ENCODE measurements at places on chromosomes 5 and 9.

- DNase-seq, result no peak
These were observed 19.3 kb upstream of the RXRA start for GRCh38 chr9:134306636-134307600.

DNA sequence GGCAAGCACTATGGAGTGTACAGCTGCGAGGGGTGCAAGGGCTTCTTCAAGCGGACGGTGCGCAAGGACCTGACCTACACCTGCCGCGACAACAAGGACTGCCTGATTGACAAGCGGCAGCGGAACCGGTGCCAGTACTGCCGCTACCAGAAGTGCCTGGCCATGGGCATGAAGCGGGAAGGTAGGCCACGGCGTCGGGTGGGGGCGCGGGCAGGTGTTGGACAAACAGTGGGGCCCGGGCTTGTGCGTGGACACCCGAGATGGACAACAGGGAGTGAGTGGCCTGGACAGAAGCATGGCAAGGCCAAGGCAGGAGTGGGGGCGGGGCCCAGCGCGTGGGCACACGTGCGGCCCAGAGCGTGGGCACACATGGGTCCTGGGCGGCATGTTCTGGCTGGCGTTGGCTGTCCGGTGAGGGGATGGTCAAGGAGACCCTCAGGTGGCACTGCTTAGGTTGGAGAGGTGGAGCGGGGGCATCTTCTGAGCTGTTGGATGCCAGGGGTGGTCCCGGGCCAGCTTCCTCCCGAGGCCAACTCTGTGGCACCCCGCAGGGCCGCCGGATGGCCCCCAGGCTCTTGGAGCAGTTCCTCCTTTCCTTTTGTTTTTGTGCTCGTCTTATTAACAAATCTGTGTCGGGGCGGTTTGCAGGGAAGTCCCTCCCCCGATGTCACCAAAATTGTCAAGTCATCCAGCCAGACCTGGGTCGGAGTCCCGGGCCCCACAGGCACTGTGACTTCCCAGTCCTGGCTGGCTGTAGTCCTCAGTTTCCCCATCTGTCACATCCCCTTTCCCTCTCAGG, 82.9 kb downstream of the RXRA start:
- DNase-seq, result no peak

GRCh38 chr5:149427374-149427773, 48.3 kb upstream of the IL17B start:
- DNase-seq, result no peak

DNA sequence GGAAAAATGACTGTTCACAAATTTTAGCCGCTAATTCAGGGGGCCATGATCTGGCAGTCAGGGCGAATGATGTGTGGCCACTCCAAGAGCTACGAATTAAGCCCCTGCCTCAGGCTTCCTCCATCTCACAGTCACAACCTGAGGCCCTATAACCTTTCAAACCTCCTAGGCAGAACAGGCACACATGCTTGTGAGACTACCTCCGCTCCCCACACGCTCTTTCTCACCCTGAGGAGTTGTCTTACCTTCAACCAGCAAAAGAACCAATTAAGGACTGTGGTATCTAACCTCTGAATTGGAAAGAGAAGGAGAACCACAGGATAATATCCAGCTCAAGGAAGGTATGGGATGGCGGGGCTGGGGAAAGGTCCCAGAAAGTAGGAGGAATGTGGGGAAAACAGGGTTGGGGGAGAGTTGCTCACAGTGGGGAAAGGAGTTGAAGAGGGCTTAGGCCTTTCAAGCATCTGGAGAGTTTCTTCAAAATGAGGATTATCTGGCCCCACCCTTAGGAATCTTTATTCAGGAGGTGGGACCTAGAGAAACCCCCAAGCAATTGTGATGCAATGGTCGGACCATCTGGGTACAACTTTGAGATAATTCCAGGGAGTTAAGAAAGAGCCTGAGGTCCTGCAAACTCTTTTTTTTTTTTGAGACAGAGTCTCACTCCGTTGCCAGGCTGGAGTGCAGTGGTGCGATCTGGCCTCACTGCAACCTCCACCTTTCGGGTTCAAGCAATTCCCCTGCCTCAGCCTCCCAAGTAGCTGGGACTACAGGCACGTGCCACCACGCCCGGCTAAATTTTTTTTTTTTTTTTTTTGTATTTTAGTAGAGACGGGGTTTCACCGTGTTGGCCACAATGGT, 5.5 kb downstream of the PCDH1 start:
- no peak for DNase-seq

DNA sequence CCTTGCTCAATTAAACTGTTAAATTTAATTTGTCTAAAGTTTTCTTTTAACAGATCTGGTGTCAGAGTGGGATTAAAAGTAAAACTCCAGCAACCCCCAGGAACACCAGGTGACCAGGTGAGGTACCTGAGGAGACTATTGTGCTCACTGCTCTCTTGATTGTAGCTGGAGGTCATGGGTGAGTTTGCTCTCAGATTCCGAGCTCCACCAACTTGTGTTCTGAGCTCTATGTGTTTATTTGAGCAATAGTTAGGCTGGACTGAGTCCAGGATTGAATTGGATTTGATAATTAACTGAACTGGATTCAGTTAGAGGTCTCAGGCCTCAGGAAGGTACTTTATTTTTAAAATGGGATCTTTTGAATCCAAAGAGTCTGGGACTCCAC, 17.9 kb upstream of the SCGB3A2 start:
- DNase-seq, result no peak

- no peak for DNase-seq
These were observed 219.0 kb upstream of the EDIL3 start for GRCh38 chr5:84603568-84604185.

DNA sequence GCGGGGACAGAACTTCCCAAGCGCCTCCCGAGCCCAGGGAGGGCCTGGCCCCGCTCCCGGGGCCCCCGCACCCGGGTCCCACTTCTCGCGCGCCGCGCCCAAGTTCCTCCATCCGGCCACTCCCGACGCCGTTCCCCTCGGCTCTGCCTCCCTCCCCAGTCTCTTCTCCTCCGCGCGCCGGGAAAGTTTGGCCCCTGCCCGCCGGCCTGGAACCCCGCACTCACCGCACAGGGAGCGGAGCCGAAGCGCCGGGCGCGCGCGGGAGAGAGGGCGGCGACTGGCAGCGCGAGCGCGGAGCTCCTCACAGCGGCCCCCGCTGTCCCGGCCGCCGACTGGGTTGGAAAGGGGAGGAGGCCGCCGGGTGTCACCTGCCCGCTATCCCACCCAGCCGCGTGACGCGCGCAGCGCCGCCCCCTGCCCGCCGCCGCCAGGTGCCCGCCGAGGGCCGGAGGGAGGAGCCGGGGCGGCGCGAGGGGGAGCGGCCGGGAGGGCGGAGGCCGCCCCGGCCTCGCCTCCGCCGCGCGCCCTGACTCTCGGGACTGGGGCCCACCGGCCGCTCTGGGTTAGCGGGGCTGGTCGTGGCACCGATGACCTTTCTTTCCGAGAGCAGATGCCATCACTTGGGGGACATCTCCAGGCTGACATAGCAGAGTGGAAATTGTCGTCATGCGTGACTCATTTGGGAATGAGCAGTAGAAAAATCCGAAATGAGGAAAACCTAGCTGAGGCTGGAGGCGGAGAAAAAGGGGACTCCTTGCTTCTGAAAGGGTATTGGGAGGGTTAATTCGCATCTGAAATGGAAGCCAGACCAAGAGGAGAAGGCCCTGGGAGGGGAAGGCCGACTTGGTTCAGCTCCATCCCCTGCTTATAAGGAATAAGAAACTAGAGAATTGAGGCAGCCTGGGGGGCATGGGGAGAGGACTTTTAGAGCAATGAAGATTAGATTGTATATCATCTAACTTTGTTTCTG, at the start of gene ELOVL7:
ELOVL7 (minus strand) TSS at position 334 of the 970 bp plus-strand sequence. CDS start 56,872 bp downstream, outside the sequence.
- no peak for DNase-seq

DNA sequence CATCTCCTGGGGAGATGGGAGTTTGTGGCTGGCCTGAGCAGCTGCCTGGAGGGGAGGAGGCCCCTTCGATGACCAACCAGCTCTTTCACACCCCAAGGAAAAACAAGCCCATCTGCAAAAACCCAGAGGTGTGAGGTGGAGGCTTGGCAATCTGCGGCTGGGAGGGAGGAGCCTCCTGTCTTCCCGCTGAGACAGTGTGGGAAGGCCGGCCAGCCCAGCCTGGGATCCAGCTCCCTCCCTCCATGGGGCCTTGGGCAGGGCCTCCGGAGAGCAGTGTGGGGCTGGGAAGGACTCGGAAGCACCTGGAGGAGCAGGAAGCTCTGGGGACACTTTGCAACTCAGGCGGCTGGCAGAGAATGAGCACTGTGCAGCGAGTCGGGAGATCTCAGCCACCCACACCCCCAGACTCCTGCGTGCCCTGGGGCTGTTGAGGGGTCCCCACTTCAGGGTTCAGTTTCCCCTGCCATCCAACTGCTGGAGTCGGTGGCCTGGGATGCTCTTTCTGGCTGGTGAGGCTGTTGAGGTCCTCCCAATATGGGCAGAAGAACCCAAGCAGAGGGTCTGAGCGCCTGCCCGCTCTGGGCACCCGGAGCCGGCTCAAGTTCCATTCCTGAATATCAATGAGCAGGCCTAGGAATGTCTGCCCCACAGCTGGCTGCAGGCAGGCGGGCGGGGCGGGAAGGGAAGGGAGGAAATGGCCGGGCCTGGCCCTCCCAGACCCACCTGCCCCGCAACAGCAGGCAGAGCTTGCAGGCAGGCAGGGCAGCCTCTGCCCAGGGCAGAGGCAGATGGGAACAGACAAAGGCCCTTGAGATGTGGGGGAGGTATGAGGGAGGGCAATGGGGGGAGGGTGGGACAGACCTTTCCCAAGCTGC, 101.1 kb downstream of the FGF18 start:
- DNase-seq, result no peak

DNA sequence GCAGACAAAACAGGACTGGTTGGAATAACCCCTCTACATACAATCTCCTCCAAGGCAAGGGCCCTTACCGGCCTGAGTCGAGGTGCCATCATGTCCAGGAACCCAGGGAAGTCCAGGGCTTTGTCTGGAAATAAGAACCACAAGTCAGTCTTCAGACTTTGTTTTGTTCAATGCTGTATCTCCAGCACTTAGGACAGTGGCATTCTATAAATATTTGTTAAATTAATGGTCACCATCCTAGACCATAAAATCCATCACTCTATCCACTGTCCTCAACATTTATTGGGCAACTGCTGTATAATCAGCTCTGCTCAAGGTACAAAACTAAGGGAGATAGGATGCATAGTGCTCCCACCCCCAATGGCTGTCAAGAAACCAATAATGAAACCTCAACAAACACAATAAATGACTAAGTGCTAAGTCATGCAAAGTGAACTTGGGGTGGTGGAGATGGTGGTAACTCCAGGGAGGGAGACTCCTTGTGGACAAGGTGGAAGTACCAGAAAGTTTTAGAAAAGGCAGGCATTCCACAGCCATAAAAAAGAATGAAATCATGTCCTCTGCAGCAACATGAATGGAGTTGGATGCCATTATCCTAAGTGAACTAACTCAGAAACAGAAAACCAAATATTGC, 5.0 kb downstream of the RELL2 start:
- no peak for DNase-seq

DNA sequence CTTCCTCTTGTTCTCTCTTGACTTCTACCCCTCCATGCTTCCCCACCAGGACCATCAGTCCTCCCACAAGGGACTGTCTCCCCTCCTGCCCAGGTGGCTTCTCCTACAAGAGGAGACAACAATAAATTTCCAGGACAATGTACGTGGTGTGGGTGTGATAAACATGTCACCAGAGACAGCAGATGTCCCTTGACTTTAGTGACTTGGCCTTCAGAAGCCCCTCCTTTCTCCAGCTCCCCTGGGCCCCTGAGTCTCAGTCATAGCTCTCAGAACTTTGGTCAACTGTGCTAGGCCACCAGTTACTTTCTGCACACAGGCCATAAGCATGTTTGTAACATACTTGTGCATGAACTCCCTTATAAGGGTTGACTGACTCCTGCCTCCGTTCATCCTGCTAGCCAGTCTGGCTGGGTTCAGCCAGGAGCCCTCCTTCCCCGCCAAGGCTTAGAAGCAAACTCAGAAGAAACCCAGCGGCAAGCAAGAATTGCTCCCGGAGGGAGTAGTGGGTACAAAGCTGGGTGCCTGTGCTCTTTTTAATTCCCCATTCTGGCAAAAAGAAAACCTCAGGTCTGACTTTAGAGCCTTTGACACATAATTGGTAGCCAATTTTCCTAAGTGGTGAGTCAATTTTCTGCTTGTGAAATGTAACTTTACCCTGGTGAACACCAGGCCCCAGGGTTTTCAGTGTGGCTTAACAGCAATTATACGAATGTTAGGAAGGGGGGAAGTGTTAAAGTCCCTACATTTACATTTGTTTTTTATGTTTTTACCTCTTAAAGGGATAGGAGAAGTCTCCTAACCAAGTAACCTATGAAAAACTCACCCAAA, 49.2 kb downstream of the EBF1 start:
- no peak for DNase-seq

DNA sequence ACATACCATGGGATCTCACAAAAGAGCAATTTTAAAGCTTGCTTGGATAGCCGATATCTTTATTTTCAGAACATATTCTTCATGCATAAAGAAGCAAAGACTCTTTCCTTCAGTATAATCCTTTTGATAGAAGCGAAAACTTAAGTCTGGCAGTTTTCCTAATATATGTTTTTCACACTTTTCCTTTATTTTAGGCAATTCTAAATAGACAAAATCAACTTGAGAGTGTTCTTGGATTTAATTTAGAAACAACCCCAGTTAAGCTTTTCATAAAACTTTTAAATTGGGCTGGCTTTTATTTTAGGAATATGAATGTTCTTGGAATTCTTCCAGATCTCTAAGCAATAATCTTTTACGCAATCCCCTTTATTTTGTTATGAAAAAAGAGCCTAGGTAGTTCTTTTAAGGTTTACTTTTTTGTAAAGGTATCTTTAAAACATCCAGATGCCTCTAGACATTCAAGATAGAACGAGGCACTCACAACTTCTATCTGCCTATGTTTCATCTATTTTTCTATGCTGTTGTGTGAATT, 51.5 kb upstream of the HSPB3 start:
- DNase-seq, result no peak

GRCh38 chr5:7897014-7897600, 28.2 kb downstream of the MTRR start:
- no peak for DNase-seq

DNA sequence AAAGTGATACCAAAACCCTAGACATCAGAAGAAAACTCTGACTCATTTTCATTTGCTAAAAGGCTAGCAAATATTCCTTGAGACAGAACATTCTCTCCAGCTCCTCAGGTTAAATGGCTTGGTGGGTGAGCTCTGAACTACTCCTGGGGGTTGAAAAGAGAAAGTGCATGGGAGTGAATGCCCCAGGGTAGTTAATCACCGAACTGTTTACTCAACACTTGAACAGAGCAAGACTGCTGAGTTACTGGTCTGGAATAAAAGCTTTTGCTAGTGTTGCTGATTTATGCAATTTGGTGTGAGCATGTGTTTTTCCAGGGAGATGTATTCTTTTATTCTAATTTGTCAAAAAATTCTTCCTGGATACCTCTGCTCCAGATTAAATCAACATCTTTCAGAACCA, 88.3 kb upstream of the PRDM9 start:
- no peak for DNase-seq

GRCh38 chr5:37717613-37718431, 122.0 kb downstream of the GDNF start:
- DNase-seq, result no peak

DNA sequence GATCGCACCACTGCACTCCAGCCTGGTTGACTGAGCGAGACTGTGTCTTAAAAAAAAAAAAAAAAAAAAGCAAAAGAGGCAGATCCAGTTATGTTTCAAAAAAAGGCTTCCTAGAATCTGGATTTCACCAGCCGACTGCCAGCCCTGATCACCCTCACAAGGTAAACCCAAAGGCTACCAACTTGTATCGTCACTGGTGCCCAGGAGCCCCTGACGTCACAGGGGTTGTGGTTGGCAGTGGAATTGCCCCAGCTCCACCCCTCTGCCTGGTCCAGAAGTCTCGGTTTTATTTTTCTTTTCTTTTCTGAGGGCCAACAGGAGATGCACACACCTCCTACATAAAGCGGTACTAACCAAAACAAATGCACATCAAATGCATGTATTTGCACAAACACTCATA, 6.0 kb upstream of the LMX1B start:
- DNase-seq, result no peak
